Motor neuron (in vitro differentiated cells): ENCODE measurements at places on chromosomes 1 and 21.

GRCh38 chr1:212458817-212459216 lies 26.1 kb downstream of the NENF start:
- no peak for ATAC-seq

DNA sequence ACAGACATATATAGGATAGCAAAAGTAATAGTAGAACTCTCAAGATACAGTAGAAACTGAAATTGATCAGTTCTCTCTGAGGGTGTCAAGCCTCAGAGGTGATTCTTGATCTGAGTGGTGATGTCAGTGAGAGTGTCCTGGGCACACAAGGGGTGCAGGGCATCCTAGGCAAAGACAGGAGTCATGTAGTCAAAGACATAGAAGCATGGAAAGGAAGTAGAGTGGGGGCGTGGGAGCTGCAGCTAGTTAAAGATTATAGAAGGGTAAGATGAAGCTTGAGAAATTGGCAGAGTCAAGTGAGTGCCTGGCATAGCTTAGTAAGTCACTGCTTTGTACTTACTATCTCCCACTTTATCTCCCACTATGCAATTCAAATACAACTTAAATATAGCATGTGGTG lies 22.8 kb downstream of the CDC7 start:
- ATAC-seq = no peak

DNA sequence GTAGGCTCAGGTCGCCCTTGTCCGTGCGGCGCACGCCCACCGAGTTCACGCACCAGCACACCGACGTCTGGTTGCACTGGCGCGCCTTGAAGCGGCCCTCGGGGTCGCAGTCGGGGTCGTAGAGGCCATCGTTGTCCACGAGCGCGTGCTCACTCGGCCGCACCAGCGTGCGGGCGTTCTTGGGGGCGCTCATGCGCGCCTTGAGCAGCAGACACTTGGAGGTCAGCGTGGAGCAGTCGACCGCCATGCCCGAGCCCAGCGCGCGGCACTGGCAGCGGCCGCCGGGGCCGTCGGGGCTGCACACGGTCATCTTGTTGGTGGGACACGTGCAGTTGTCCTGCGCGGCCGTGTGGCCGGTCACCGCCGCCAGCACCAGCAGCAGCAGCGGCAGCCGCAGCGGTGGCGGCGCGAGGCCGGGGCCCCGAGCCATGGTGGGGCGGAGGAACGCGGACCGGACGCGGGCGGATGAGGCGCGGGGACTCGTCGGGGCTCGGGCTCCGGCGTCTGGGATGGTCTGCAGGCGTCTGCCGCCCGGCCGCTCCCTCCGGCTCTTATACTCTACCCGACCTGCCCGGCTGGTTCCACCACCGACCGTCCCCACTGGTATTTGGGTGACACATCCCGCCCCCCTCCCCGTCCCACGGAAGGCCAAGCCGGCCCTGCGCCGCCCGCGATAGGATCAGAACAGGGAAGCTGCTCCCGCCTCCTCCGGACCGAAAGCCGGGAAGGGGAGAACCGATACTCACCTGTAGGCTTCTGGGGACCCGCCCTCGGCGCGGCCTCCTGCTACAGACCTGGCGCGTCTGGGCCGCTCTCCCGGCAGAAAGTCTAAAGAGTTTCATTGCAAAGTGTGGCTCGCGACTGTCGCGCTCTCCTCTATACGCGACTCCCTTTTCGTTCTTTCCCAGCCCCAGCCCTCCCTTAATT lies at the start of gene TACSTD2:
TACSTD2 (minus strand) TSS at position 526 of the 927 bp plus-strand sequence; CDS start at position 430, 96 bp downstream.
- peak; percentile 66 for ATAC-seq

- no peak for ATAC-seq
Observed at GRCh38 chr1:99820546-99820945, 29.6 kb upstream of the AGL start.

DNA sequence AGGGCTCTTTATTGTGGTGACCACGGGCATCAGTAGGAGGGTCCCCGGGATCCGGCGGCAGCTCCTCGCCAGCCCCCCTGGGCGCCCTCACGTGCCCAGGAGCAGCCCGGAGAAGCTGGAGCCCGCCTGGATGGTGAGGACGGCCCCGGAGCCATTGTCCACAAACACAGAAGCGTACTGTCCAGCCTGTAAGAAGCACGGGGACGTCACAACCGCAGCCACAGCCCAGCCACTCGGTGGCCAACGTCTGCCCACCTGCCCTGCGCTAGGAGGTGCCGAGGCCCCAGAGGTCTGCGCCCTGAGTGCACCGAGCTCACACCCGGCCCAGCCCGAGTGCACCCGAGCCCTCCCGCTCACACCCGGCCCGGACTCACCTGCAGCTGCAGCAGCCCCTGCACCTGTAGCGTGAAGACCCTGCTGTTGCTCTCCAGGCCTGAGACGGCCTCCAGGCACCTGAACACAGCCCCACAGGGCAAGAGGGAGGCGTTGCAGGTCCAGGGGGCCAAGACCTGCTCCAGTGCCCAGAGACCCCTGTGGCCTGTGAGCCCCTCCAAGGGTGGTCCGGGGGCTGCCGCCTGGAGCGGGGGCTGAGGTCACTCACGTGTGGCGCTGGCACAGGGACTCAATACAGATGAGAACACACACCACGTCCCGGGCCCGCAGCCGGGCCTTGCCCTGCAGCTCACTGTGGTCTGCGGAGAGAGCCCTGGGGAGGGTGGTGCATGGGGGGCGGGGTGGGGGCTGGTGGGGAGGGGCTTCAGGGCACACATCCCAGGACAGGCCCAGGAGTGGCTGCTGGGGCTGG lies 3.9 kb downstream of the C1QTNF12 start:
- ATAC-seq = no peak

DNA sequence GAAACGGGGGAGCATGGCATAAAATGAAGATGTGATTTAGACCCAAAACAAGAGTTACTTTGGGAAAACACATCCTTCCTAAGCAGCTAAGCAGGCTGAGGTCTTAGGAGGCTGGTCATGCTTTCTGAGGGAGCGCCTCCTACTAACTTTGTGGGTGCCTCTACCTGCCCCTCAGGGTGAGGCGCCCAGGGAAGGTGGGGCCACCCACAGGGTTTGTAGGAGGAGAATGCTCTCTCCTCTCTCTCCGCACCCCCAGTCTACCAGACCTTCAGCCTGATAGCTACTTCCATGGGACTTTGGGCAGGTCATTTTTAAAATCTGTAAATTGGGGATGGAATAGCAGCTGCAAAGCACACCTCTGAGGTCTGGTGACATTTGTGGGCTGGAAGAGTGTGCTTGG lies 23.8 kb downstream of the SLC27A3 start:
- ATAC-seq = no peak

- peak; percentile 14 for ATAC-seq
Observed at GRCh38 chr21:43210454-43211071, 41.8 kb downstream of the CRYAA start.

- no peak for ATAC-seq
Observed at GRCh38 chr1:70044832-70045231, 160.5 kb downstream of the LRRC40 start.

- no peak for ATAC-seq
Observed at GRCh38 chr1:247228133-247228532, 27.7 kb upstream of the VN1R5 start.

- ATAC-seq = no peak
Observed at GRCh38 chr1:234507089-234507488, 28.1 kb upstream of the TARBP1 start.

DNA sequence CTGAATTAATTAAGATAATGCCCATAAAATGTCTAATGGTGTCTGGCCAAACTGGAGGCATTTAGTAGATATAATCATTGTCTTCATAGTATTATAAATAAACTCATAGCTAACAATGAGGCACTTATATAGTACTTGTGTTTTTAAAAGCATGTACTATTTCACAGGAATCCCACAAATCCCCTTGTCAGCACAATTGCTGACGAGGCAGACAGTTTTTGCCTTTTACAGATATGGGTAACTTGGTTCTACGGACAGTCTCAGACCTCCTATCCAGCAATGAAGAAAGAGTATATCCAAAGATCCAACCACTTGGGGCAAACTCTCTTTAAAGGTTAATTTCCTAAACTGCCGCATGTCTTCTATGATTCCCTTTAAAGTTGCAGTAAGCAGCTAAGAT lies 73.7 kb downstream of the ATP1B1 start:
- no peak for ATAC-seq

GRCh38 chr1:198655459-198656121 lies 16.8 kb downstream of the PTPRC start:
- ATAC-seq = no peak

DNA sequence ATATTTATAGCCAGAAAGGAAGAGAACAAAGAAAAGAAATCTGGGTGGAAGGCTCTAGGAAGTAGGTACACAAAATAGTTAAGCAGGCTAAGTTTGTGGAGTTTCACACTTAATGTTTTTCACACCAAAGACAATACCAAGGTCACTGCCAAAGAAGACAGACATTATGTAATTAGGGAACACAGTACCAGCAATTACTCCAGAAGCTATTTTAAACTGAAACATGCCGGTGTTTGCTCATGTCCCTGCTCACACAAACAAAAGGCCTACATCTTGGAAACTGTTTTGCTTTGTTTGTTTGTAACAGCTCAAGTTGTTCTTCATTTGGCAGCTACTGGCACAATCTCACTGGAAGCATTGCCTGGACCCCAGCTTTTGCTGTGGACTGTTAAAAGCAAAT lies 88.5 kb upstream of the DAB1 start:
- peak; percentile 16 for ATAC-seq

- no peak for ATAC-seq
Observed at GRCh38 chr1:43491061-43491460, 37.3 kb upstream of the HYI start.

GRCh38 chr21:43357715-43358430 lies 69.1 kb downstream of the SIK1 start:
- ATAC-seq = no peak

DNA sequence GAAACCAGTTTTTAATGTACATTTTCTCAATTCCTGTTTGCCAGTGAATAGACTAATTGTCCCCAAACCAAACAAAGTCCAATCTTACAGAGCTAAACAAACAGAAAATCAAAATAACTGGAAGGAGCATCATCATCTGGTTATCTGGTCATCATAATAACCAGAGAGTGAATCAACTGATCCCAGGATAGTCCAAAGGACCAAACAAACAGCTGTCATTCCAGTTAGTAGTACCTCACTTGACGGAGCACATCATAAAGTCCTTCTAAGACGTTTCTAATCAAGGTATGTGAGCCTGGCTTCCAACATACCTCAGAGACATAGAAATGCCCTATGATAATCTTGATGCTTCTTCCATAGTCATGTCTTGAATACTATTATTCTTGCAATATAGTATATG lies 240.5 kb downstream of the LTN1 start:
- ATAC-seq = no peak

GRCh38 chr1:115224636-115225035 lies 113.4 kb downstream of the NGF start:
- no peak for ATAC-seq

DNA sequence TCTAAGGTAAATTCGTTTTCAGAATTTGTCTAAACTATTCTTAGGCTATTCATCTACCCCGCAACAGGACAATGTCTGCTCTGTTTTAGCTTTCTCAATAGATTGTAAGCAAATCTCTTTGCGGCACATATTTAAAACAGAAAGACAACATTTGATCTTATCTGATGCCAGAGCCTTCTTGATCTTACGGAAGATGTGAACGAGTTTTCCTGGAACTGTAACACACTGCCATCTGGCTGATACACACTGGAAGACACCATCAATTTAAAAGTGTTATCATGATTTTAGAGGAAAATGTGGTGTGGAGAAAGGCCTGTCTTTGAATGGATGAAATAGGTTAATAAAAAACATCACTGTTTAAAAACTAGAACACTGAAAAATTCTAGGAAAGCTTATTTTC lies 36.1 kb downstream of the COA6 start:
- ATAC-seq = no peak

GRCh38 chr1:210132582-210132981 lies 100.0 kb upstream of the SERTAD4 start:
- no peak for ATAC-seq

DNA sequence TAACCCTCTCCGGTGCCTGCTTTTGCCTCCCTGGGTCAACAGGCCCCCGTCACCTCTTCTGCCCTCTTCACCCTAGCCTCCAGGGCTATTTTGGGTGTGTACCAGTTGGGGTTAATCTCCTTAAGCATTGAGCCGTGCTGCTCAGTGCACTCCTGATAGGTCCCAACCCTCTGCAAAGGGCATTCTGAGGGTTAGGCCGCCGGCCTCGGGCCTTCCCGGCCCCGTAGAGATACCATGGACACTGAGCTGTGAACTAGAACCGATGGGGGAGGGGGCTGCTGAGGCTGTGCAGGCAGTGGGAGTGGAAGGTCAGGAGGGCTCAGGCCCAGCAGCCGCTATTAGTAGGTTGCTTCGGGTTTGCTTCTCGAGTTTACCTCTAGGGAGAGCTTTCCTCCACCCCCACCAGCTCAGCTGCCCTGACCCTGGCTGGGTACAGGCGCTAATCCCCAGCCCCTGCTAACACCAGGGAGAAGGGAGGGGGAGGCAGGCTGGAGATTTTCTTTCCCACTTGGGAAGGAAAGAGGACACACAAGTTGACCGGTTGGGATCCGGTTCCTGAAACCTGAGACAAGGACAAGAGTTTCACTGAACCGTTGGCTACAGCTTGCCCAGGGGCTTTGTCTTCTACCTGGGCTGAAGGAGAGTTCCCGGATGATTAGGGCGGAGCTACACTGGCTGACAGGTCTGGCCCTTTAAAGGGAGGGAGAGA lies 4.8 kb downstream of the LMOD1 start:
- ATAC-seq = peak; percentile 30

DNA sequence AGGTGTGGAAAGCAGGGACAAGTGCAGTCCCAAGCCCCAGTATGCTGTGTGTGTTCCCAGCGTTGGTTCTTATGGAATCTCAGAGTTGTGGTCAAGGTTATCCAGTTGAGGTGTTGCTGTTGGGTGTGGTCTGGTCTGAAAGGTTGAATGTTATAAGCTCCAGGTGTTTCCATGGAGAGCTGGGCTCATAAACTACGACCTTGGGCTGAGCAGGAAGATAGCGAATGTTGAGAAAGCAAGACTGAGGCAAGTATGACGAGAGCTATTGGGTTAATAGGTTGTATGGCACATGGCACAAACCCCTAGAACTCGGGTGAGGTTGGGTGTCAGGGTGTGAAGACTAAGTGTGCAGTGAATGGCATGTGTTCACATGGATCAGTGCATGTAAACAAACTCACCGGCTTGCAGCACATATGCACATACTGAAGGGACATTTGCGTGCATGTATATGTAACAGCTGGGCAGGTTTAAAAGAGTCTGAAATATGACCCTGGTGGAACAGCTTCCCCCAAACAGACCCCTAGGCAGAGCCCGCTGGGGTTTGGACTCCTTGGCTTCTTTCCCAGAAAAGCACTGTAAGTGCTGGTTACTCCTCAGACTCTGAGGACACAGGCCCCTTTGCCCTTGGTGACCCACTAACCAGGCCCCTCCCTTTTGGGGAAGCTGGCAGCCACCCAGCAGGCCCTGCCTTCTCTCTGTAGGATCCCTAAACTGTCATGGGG lies 117.5 kb downstream of the NAV1 start:
- peak; percentile 14 for ATAC-seq

DNA sequence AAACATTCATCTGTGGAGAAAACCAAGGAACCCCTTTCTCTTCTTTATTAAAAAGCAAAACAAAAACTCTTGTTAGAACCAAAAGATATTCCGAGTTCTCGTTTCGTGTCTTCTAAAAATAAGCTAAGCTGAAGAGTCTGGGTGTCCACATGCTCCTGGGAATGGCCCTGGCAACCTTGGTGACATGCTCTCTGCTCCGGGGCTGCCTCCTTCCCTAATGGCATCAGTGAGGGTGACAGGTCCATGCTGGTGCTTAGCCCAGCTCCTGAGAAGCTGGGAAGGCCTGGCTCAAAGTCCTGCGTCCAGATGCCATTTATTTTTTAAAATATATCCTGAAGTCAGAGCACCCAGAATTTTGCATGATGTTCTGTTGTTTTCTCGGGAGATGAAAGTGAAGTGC lies 24.6 kb upstream of the TRAPPC10 start:
- no peak for ATAC-seq
